ENCODE measurements at places on chromosomes 6 and 20.

- DNase-seq = peak; percentile 35
Measured at GRCh38 chr6:155273431-155273830, 9.6 kb downstream of the CLDN20 start.

DNA sequence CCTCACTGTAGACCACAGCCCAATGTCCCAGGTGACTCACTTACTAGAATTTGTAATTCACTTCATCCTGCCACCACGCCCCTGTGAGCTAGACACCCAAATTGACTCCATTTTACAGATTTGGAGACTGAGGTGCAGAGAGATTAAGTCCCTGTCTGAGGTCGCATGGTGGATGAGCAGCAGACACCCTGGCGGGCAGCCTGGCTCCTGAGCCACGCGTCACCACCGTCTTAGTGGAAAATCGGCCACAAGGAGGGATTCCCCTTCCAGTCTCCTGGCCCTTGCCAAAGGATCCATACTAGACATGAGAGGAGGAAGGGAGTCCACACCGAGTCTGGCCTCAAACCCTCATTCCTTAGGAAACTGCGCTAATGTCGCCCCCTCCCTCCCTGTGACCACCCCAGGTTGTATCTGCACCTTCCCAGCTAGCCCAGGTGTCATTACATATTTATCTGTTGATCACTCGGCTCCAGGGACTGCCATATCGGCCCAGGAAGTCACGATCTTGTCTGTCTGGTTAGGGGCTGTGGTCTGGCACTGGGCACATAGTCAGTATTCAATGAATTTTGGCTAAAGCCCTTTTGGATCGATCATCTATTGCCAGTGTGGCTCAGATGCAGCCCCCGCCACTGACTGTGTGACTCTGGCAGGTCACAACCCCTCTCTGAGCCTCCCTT, 25.7 kb upstream of the PTGIS start:
- no peak for DNase-seq

DNA sequence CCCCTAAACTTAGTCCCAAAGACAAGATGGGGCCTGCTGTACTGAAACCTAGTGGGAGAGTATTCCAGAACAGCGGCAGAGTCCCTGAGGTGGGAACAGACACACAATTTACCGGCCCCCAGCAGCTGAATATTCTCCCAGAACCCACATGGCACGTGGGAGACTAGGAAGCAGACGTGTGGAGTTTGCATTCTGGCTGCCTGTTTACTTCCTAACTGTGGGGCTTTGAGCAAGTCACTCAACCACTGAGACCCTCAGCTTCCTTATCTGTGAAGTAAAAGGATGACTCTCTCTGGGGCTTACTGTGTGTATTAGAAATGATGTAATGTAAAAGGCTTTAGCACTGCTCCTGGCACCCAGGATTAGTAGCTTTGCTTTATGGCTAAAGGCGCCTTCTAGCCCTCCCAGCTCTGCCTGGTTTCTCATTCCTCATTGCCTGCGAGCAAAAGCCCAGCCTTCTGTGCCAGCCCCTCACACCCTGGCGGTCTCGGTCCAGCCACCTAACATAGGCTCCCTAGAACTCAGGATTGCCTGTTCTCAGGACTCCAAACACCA, 353.1 kb downstream of the CDC5L start:
- no peak for DNase-seq

- DNase-seq = no peak
Measured at GRCh38 chr6:75751443-75751842, 2.4 kb downstream of the MYO6 start.

GRCh38 chr6:162625846-162626540, 101.6 kb downstream of the PRKN start:
- DNase-seq = no peak

DNA sequence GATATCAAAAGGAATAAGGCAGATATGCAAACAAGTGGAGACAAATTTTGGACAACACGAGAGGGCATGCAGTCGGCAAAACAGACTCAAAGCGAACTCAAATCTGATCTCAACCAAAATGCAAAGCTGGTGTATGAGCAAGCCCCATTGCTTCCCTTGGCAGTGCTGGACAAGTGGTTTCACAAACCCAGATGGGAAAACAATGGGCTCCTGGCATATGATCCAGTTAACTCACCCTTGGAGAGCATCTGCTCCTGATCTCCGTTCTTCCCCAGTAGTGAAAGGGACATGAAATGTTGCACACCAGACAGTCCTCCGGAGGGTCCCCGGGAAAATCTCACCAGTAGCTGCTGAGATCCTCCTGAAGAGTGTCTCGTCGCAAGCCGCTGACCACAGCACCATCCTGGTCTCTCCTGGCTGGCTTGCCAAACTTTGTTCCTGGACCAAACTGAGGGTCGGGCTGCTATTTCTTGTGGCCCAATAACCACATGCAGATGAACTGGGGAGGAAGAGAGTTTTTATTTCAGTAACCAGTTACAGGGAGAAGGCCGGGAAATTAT, 84.3 kb upstream of the THBS2 start:
- DNase-seq = no peak

- no peak for DNase-seq
Measured at GRCh38 chr6:44189257-44189656, 27.5 kb upstream of the MYMX start.

GRCh38 chr6:131023834-131024504, 39.1 kb downstream of the EPB41L2 start:
- peak; percentile 26 for DNase-seq

GRCh38 chr6:26553635-26554446, 15.7 kb downstream of the HMGN4 start:
- peak; percentile 89 for DNase-seq

DNA sequence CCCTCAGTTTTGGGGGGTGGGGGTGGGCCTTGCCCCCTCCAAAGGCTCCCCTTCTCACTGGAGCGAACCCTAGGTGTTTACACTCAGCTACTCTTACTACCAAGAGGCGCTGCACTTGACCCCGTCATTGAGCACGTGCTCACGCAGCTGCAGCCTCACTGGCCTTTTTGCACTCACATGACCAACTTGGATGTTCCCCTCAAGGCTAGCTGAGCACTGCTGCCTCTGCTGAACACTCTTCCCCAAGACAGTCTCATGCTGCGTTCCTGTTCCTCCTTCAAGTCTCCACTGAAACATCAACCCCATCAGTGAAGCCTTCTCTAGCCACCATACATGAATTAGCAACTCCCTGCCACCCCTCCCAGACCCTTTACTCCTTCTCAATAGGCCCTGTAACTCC, 4.0 kb downstream of the SOD2 start:
- DNase-seq = no peak

DNA sequence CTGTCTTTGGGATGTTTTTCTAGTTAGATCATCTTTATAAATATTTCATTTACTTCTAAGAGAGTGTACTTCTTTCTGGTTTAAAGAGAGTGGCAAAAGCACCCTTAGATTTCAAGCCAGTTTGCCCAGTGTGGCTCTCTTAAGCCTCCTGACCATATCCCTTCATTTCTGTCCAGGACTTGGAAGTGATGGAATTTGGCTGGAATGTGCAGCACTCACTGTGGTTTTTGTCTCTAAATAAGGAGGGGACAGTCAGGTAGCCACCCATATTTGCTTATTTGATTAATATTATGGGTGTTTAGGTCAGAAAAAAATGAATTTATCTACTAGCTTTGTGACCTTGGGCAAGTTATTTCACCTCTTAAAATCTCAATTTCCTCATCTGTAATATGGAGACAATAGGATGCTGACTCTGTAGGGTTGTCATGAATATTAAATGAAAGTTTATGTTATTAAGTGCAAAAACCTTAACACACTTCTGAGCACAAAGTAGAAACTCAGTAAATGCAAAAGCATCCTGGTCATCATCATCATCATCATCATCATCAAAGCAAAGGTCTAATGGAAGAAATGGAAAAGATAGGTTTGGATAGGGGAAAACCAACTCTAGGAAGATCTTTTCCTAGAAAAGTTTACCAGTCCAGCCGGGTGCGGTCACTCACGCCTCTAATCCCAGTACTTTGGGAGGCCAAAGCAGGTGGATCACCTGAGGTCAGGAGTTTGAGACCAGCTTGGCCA, 3.1 kb downstream of the CRYBG1 start:
- no peak for DNase-seq

DNA sequence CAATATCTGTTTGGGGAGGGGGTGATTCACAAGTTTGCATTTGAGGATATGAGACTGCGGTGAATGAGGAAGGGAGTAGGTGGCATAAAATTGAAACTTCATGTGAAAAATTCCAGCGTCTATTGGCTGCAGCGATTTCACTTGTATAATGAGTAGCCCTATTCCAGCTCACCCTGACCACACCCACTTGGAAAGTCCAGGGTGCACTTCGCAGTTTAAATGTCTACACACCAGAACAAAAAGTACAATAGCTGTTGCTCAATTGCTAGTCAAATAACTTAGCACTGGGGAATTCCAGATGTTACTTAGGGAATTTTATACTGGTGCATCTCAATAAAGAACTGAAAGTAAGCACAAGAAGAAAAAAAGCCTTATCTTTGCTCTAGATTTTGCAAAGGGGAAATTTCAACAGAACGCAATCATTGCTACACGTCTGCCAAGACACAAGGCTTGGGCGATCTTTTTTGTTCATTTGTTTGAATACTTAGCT, 6.3 kb downstream of the TNFAIP3 start:
- no peak for DNase-seq

- DNase-seq = no peak
Measured at GRCh38 chr6:91340896-91341395, 754.1 kb upstream of the MAP3K7 start.

DNA sequence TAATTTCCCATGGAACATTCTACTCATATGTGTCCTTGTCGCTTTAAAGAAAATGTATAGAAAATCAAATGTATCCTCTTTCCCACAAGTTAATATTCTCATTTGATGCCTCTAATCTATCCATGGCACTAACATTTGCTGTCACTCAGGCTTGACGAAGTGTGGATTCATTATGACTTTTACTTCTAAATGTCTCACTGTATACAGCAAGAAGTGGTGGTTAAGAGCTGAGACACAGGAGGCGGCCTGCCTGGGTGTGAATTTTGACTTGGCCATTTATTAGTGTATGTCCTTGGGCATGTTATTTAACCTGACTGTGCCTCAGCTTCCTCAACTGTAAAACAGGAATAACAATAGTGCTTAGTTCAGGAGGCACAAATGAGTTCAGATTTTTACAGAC, 70.0 kb downstream of the TRMT6 start:
- DNase-seq = no peak

- DNase-seq = no peak
Measured at GRCh38 chr6:89965441-89966227, 71.4 kb downstream of the GJA10 start.

GRCh38 chr6:56357616-56358373, 110.4 kb upstream of the COL21A1 start:
- no peak for DNase-seq

DNA sequence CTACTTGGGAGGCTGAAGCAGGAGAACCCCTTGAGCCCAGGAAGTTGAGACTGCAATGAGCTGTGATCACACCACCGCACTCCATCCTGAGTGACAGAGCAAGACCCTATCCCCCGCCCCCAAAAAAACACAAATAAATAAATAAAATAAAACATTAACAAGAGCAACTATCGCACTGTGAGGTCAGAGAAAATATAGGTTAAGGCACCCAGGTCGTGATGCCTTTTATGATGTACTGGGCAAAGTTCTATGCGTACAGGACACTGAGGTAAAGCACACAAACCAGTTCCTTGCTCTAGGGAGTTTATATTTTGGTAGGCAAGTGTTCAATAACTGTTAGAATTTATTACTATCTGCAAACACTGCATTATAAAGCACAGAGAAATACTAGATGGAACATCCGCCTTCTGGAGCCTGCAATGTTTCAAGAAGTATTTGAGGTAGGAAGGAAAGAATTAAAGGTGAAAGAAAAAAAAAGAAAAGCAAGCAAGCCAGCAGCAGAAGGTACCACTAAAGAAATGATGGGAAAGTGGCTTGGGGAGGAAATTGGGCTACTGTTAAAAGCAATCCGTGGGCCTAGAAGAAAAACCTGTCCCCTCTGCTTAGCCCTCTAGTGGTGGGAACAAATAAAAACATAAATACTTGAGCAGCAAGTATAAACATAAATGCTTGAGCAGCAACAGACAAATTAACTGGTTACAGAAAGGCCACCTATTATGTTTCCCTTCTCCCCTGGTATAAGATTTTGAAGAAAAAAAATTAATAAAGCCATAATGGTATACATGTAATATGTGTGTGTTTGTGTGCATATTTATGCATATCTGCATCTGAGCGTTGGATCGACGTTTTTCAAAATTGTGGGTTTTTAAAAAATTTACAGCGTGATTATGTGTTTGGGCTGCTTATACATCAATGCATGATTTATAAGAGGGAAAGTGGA, 128.0 kb downstream of the PHACTR1 start:
- peak; percentile 70 for DNase-seq

DNA sequence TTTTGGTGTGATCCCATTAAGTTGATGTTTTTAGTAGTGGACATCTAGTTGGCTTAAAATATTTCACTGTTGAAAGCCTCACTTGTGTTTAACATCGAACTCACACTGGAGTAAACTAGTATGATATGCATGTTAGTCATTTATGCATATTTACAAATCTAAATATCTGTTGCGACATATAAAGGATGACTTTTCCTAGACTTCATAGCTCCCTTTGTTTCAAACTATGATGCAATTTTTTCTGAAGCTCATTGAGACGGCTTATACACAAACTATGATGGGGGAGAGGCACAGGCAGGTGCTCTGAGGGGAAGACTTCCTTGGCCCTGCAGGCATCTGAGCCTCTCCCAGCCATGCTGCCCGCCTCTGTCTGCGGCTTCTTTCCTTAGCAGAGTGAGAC, 11.8 kb upstream of the FOXC1 start:
- DNase-seq = no peak

DNA sequence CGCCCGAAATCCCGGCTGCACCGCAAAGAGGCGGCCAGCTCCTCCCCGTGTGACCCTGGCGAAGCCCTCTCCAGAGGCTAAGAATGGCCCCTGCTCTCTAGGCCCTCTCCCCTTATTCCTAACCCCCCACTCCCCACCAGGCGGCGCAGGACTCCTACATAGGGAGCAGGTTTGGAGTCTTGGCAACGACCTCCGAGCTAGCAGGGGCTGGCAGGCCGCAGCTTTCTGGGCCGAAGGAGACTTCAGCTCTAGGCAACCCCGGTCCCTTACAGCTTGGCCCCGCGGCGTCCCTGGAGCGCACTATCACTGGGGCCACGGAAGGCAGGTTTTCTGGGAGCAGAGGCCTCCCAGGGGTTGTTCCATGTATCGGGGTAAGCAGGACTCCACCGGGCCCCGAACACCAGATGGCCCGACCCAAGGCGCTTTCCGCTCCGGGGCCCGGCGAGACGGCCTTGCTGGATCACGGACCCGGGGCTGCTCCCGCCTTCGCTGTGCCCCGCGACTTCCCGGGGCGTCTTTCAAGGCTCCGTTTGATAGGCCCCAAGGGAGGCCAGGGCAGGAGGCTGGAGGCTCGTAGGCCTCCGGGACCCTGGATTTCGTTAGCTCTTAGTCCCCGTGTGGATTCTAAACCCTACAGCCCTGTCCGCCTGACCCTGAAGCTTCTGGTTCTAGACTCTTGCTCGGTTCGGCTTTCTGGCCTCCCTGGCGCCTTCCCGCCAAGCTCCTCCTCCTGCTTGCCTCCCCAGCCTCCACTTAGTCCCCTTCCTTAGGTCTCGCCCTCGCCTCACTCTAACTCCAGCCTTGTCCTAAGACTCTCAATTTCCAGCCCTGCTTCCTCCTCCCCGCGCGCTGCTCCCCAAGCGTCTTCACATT, 1.9 kb downstream of the SLC32A1 start:
- DNase-seq = no peak

- DNase-seq = no peak
Measured at GRCh38 chr20:45796337-45797065, 4.7 kb downstream of the DNTTIP1 start.

Measured in DMS53 (cell line).